ENCODE measurements at places on chromosomes 1 and 21. TPM values are rescaled to one million over a fixed set of nuclear protein-coding genes. Genes with fewer than 3 reads are reported as not detected.
A peak's percentile ranks its signal among the peaks of the same experiment; 100 is the strongest.

DNA sequence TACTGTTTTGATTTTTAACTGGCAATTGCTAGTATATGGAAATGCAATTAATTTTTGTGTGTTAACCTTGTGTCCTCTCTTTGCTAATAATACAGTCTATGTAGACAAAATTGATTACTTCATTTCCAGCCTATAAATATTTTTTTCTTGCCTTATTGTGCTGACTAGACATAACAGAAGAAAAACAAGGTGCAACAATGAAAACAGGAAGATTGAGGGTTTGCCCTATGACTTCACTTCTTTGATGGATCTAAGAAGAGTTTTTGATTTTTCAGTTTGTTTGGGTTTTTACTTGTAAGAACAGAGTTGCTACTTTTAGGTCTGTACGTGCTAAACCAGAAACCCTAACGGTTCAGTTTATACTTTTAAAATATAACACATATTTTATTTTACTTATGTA lies 8.5 kb upstream of the CNIH4 start:
- no peaks in the 10 kb centered on the region for H3K27me3 ChIP-seq
- peaks cover 3% of the 10 kb centered on the region for H3K36me3 ChIP-seq
- no peak overlapping the region for H3K4me3 ChIP-seq
- DNase-seq, result no peak
- no peak overlapping the region for H3K27ac ChIP-seq
- H3K4me1 ChIP-seq, result peaks cover 14% of the 10 kb centered on the region

DNA sequence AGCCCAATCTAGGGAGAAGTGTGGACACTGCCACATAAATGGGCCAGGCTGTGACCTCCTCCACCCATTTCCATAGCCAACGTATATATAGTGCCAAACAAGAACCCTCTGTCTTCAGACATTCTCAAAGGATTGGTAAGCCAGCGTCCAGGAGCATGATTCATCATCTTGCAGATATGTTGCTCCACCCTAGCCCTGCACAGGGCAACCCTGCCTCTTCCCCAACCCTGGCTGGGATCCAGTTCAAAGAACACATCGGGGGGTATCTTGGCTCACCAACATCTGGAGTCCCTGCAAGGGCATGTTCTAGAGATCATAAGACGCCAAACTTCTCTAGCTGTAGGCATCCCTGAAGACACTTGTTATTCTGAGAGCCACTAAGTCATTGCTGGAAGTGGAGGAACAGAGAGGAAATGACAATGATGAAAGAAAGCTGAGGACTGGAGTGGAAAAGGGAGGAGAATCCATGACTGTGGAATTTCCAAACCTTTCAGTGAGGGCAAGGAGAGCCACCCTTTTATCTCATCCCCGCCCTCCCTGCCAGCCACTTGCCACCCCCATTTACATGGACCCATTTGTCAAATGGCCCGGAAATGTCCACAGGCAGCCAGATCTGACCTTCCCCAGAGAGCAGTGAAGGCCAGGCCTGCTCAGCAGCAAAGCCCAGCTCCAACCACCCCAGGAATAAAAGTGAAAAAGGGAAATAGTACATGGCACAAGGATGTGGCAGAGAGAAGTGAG lies 144.1 kb upstream of the CTTNBP2NL start:
- H3K36me3 ChIP-seq, result no peaks in the 10 kb centered on the region
- H3K4me3 ChIP-seq, result no peak overlapping the region
- no peak overlapping the region for H3K27ac ChIP-seq
- H3K27me3 ChIP-seq, result peaks cover 19% of the 10 kb centered on the region
- H3K4me1 ChIP-seq, result no peaks in the 10 kb centered on the region

GRCh38 chr1:166628259-166628658 lies 211.0 kb upstream of the POGK start:
- no peaks in the 10 kb centered on the region for H3K4me1 ChIP-seq
- no peak for DNase-seq
- no peak overlapping the region for H3K27ac ChIP-seq
- no peaks in the 10 kb centered on the region for H3K36me3 ChIP-seq
- no peak overlapping the region for H3K4me3 ChIP-seq

DNA sequence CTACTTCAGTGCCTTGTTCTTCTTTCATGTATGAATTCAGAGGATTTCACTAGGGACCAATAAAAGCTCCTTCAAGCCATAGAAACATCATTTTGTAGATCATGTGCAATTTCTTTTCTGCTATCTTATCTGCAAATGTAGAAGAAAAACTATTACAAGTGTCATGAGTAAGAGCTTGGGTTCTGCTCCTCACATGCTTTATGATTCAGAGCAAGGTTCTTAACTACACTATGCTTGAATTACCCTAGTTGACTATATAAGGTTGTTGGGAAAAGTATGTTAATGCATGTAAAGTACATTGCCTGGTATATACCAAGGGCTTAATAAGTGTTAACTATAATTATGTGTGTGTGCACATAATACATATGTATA lies 91.4 kb upstream of the S1PR1 start:
- no peaks in the 10 kb centered on the region for H3K36me3 ChIP-seq
- H3K27me3 ChIP-seq, result no peaks in the 10 kb centered on the region
- H3K4me1 ChIP-seq, result peaks cover 17% of the 10 kb centered on the region
- no peak overlapping the region for H3K4me3 ChIP-seq

DNA sequence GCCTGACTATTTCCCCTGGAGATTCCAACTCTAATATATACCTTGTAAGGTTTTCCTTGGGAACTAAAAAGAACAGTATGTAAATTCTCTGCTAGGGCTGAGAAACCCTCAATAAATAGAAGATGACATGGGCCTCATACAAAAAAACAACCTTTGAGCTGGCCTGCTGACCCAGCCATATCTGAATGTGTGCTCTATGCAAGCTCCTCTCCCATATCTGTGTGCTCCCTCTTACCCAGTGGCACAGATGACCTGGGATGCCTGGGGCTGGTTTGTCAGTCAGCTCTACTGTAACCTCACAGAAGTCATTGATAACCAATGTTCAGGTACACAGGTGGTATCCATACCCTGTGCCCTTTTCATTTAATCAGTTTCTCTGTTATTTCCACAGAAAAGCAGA lies 329.2 kb downstream of the SEC16B start:
- no peak for DNase-seq
- no peaks in the 10 kb centered on the region for H3K36me3 ChIP-seq
- no peaks in the 10 kb centered on the region for H3K4me1 ChIP-seq
- no peaks in the 10 kb centered on the region for H3K27me3 ChIP-seq

- no peaks in the 10 kb centered on the region for H3K4me1 ChIP-seq
- H3K36me3 ChIP-seq, result no peaks in the 10 kb centered on the region
- H3K27ac ChIP-seq, result no peak overlapping the region
Measured at GRCh38 chr1:207115269-207115668, 11.2 kb downstream of the C4BPA start.

DNA sequence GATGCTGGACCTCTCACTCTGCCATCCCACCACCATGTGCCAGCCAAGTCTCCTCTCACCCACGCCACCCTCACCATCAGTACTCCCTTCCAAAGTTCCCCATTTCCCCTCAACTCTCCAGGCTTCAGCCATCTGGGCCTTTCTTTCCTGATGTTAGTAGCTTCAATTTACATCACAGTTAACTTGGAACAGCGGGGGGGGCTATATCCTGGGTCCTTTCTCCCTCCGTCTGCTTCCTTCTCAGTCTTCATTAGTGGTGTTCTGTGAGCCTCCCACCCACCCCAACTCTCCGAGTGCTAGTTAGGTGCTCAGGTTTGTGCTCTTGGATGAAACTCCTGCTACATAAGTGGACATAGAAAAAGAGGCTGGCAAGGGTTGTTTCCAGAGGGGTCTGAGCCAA lies 31.9 kb downstream of the KCNC4 start:
- DNase-seq, result no peak
- H3K27ac ChIP-seq, result no peak overlapping the region
- H3K36me3 ChIP-seq, result peaks cover 8% of the 10 kb centered on the region
- H3K4me3 ChIP-seq, result no peak overlapping the region
- H3K4me1 ChIP-seq, result peaks cover 37% of the 10 kb centered on the region

DNA sequence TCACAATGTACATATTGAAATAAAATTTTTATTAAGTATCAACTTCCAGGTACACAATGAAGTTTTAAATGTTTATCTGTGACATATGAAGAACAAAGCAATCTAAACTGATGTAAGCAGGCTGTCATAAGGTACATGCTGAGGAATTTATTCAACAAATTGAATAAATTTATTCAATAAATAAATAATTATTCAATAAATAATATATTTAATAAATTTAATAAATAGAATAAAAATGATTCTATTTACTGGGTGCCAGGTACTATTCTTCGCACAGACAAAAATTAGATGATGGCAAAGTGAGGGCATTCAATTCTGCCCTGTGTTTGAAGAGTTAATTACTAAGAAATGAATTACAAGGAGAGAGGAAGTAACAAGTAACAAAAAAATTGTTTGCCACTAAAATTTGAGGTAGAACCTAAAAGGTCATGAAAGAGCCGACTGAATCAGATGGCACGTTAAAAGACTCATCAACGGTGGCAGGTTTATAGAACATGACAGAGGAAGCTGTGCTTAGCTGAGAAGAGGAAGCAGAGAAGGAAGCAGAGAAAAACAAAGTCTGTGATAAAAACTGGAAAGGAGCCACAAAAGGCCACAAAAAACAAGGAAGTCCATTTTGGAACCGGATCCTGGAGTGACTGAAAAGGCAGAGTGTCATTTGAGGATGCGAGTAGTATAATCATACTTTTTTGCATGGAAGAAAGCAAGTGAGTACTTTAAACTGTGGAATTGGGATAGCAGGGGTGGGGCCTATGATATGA lies 2.2 kb upstream of the USP24 start:
- peaks cover 33% of the 10 kb centered on the region for H3K4me1 ChIP-seq
- no peak for DNase-seq
- H3K27me3 ChIP-seq, result no peaks in the 10 kb centered on the region

- H3K36me3 ChIP-seq, result peaks cover 32% of the 10 kb centered on the region
- no peak overlapping the region for H3K4me3 ChIP-seq
- no peak overlapping the region for H3K27ac ChIP-seq
- no peaks in the 10 kb centered on the region for H3K27me3 ChIP-seq
Measured at GRCh38 chr1:179327196-179327595, 33.6 kb downstream of the SOAT1 start.

DNA sequence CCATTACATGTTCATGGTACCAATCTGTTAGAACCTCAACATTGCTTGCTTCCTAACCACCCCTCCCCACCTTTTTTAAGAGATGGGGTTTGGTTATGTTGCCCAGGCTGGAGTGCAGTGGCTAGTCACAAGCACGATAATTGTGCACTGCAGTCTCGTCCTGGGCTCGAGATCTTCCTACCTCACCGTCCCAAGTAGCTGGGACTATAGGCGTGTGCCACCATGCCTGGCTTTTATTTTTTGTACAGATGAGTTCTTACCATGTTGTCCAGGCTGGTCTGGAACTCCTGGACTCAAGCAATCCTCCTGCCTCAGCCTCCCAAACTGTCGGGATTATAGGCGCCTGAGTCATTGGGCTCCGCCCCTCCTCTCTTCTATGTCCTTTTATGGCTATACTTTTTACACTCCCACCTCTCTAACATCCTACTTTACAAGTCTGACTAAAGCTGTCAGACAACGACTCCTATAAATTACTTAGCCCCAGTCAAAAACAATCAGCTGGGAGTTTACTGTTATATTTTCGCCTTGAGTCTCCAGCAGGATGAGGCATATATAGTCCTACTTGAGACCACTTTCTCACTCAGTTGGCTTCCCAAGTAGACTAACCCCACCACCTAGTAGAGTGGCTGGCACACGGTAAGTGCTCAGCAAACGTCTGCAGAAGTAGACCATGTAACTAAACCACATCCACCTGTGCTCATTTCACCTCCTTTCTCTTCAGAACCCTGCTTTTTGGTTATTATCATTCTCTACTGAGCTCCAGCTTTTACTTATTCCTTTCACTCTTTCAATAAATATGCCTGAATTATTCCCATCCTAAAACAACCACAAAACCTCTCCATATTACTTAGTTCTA lies 13.8 kb downstream of the ENSA start:
- H3K27me3 ChIP-seq, result no peaks in the 10 kb centered on the region
- peak overlapping the region; percentile 90 for H3K27ac ChIP-seq
- peak; percentile 49 for DNase-seq

DNA sequence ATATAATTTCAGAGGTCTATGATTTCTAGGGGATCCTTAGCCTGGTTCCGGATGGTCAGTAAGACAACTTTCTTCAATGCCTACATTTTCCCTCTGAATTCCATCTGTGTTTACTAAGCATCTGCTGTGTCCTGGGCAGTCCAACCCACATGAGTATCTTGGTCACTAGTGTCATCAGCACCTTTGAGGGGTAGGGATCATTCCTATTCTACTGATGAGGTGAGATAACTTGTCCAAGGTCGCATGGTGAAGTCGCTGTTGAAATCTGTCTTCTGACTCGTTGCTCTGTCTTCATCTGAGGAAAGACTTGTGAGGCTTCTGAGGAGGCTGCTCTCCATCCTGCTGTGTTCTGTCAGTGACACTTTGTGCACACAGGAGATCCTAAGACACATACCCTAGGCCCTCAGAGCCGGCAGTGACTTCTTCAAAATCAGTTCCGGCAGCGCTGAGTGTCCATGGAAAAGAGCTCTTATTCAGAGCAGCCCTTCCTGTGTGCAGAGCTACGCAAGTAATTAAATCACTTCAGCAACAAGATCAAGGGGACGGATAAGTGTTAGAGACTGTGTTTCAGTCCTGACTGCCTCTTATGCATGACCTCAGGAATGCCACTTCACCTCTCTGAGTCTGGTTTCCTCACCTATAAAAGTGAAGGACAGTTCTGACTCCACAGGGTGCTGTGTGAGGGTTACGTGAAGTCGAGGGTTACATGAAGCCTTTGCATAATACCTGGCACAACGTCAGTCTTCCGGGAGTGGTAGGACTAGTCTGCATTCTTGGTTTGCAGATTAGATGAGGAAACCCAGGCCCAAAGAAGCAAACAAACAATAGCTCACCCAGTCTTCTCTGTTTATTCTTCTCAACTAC lies 28.4 kb downstream of the AK2 start:
- peaks cover 35% of the 10 kb centered on the region for H3K4me1 ChIP-seq
- H3K27ac ChIP-seq, result no peak overlapping the region
- no peak for DNase-seq
- H3K4me3 ChIP-seq, result no peak overlapping the region
- H3K27me3 ChIP-seq, result no peaks in the 10 kb centered on the region

DNA sequence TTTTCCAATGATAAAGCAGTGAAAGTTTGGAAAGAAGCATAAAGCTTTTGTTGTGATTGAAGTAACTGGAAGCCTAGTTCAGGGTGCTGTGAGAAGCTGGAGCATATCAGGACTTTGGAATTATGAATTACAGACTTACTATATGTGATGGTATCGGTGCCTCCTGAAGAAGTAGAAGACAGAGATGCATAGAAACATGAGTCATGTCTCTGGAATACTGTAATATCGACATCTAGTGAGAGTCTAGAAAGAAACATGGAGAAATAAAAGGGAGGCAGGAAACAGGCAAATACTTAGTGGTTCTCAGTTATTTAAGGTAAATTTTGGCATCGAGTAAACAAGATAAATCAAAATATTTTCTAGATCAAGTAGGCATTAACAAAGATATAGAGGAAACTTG lies 103.0 kb downstream of the CAMTA1 start:
- H3K27me3 ChIP-seq, result no peaks in the 10 kb centered on the region
- DNase-seq, result no peak
- no peak overlapping the region for H3K27ac ChIP-seq
- H3K4me1 ChIP-seq, result peaks cover 8% of the 10 kb centered on the region

- H3K27me3 ChIP-seq, result peaks cover 8% of the 10 kb centered on the region
- H3K27ac ChIP-seq, result no peak overlapping the region
- H3K4me1 ChIP-seq, result no peaks in the 10 kb centered on the region
- H3K36me3 ChIP-seq, result no peaks in the 10 kb centered on the region
- DNase-seq, result no peak
Measured at GRCh38 chr21:37668462-37669239, 247.6 kb downstream of the KCNJ6 start.

PCAT6 gene
- 0.76 TPM for total RNA-seq

PLA2G2D gene
- not detected for total RNA-seq

ECE1 gene
- 137 TPM for total RNA-seq

LMX1A gene
- not detected for total RNA-seq

PRAMEF12 gene
- not detected for total RNA-seq

CR1L gene
- not detected for total RNA-seq

PGD gene
- 94.6 TPM for total RNA-seq

TNFSF4 gene
- total RNA-seq, result 0.58 TPM

FOXE3 gene
- total RNA-seq, result not detected

DDR2 gene
- total RNA-seq, result 0.36 TPM

CNKSR1 gene
- 1.5 TPM for total RNA-seq

CNR2 gene
- not detected for total RNA-seq

Measured in activated CD4-positive, alpha-beta memory T cell treated with anti-CD3 and anti-CD28 coated beads for 36 hours (primary cell).